T-cell (primary cell): ENCODE measurements at places on chromosomes 6 and 20. TPM values are rescaled to one million over a fixed set of nuclear protein-coding genes. Genes with fewer than 3 reads are reported as not detected.

ITPR3 gene
- total RNA-seq = 63.4 TPM

CD93 gene
- 0.53 TPM for total RNA-seq

- no peaks in the 10 kb centered on the region for H3K36me3 ChIP-seq
- H3K27me3 ChIP-seq = peaks cover 5% of the 10 kb centered on the region
- DNase-seq = no peak
Measured at GRCh38 chr20:33030076-33030475, 1.4 kb upstream of the BPIFB6 start.

DNA sequence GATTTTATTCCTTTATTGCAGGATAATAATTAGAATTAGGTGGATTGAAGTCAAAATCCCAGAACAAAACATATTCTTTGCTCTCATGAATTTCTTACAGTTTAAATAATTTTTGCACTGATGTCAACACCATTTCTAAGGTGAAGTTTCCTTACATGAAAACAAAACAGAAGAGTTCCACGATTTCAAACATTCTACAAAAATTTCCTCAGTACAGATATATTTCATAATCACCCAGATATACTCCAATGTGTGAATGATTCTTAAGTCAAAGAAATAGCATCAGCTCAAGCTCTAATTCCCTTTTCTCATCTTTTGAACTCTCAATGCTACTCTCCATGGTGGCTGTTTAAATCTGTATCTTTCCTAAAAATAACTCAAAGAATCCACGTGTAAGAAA is 39.5 kb upstream of the THBS2 start:
- H3K4me1 ChIP-seq = no peaks in the 10 kb centered on the region
- no peak overlapping the region for H3K27ac ChIP-seq
- no peak for DNase-seq
- H3K4me3 ChIP-seq = no peak overlapping the region
- peaks cover 7% of the 10 kb centered on the region for H3K27me3 ChIP-seq

- H3K4me3 ChIP-seq = no peak overlapping the region
- DNase-seq = no peak
- H3K36me3 ChIP-seq = peaks cover 60% of the 10 kb centered on the region
- H3K27ac ChIP-seq = no peak overlapping the region
Measured at GRCh38 chr6:89734526-89734925, 85.1 kb downstream of the MDN1 start.

GRCh38 chr6:53524455-53524815 is 20.5 kb downstream of the GCLC start:
- H3K4me3 ChIP-seq = no peak overlapping the region
- no peaks in the 10 kb centered on the region for H3K27me3 ChIP-seq
- no peak for DNase-seq
- no peaks in the 10 kb centered on the region for H3K4me1 ChIP-seq
- H3K27ac ChIP-seq = no peak overlapping the region

DNA sequence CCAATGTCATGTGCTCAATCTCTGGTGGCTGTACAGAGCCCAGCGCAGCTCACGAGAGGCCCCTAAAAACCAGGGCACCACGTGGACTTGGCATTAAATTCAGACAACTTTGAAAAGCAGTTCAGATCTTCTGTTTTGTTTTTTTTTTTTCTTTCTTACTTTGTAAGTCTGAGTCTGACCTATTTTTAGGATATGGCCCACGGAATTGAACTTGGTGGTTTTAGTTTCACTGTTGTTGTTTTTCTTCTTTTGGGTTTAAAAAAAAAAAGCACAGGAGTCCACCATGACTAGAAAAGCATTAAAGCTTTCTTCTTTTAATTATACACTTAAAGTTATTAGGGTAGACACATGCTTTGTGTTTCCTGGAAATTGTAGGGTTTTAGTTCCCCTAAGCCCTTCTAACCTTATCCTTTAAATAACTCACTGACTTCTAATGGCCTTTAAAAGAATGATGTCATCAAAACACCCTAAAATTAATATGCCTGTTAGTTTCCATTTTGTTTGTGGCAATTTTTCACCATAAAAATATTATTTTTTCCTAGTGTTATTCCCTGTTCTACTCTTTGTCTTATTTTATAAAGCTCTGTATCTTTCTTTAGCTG is 48.5 kb upstream of the CCN2 start:
- no peak for DNase-seq
- H3K27me3 ChIP-seq = peaks cover 3% of the 10 kb centered on the region
- H3K4me3 ChIP-seq = no peak overlapping the region
- H3K36me3 ChIP-seq = no peaks in the 10 kb centered on the region
- no peak overlapping the region for H3K27ac ChIP-seq

- no peaks in the 10 kb centered on the region for H3K27me3 ChIP-seq
- H3K4me3 ChIP-seq = peak overlapping the region; percentile 93
- H3K36me3 ChIP-seq = no peaks in the 10 kb centered on the region
- peaks cover 15% of the 10 kb centered on the region for H3K4me1 ChIP-seq
- DNase-seq = no peak
Measured at GRCh38 chr6:75603106-75603420, 1.4 kb downstream of the SENP6 start.

DNA sequence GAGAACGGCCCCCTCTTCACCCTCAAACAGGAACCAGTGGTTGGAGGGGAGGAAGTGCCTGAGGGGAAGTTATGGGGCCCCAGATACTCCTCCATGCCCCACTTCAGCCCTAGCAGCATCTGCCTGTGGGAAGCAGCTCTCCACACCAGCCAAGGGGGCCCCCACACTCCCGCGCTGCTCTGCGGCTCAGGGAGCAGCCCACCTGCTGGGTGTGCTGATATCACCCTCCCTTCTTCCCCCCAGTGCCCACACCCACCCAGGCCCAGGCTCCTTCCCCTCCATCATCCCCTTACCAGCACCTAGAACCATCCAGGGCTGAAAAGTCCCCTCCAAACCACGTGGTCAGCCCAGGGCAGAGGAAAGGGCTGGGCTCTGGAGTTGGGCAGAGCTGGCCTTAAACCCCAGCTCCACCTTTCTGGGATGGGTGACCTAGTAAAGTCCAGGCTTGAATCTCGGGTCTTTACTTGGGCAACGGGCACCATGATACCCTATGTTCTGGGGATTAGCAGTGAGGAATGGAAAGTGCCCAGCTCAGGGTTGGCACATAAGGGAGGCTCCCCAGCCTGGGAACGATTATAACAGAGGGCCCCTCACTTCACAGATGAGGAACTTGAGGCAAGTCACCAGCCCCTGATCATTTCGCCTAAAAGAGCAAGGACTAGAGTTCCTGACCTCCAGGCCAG is 663 bp downstream of the LST1 start:
- H3K27me3 ChIP-seq = no peaks in the 10 kb centered on the region
- DNase-seq = peak; percentile 35
- H3K36me3 ChIP-seq = no peaks in the 10 kb centered on the region
- H3K27ac ChIP-seq = peak overlapping the region; percentile 86
- H3K4me3 ChIP-seq = peak overlapping the region; percentile 36

GRCh38 chr20:31966991-31967655 is 828 bp upstream of the XKR7 start:
- H3K4me1 ChIP-seq = peaks cover 12% of the 10 kb centered on the region
- peaks cover 2% of the 10 kb centered on the region for H3K27me3 ChIP-seq
- no peaks in the 10 kb centered on the region for H3K36me3 ChIP-seq
- H3K27ac ChIP-seq = no peak overlapping the region

DNA sequence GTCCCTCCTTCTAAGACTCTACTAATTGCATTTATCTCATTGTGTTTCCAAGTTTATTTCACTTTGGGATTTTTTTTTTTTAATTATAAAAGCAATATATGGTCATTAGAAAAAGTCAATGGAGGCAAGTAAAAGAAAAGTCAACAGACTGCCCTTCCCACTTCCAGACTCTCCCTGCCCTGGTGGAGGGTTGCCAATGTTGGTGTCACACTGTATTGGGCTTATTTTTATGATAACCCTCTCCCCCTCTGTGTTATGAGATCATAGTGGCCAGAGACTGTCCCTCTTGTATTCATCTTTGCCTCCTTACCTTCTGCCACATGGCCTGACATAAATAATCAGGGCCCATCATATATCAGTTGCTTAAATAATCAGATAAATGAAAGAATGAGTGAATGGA is 63.4 kb downstream of the LRRC1 start:
- no peaks in the 10 kb centered on the region for H3K36me3 ChIP-seq
- no peak overlapping the region for H3K4me3 ChIP-seq
- no peaks in the 10 kb centered on the region for H3K4me1 ChIP-seq
- no peaks in the 10 kb centered on the region for H3K27me3 ChIP-seq

DNA sequence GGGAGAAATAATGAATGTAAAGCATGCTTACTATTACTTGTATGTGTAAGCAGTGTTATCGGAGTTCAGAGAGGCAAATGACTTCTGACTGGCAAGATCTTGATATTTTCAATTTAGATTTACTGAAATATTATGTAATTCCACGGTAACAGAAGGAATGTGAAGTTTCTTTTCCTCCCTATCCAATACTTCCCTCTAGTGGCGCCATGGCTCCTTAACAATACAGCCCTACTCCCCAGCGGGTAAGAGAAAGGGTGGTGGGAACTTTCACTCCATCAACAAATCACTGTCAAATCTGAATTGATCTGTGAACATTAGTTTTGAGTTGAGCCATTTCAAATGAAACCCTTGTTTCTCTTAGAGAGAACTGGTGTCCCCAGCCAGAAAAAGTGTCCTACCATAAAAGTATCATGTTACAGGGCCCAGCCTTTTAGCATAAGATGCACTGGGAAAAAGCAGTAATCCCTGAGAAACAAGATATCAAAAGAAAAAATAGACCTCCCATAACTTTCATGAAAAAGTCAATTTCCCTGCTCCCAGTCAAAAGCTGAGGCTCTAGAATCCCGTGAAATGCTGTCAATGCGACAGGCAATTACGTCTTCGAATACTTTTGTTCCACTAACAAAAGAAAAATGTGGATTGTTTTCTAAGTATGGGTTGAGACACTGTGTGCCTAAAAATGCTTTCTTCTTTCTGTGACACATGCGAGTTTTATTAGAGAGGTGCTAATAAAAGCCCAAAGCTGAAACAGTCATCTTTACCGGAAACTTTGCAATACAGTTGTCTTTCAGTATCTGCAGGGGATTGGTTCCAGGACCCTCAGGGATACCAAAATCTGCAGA is 12.9 kb downstream of the COX7A2 start:
- H3K4me1 ChIP-seq = no peaks in the 10 kb centered on the region
- H3K27me3 ChIP-seq = no peaks in the 10 kb centered on the region
- H3K36me3 ChIP-seq = no peaks in the 10 kb centered on the region
- H3K4me3 ChIP-seq = no peak overlapping the region

DNA sequence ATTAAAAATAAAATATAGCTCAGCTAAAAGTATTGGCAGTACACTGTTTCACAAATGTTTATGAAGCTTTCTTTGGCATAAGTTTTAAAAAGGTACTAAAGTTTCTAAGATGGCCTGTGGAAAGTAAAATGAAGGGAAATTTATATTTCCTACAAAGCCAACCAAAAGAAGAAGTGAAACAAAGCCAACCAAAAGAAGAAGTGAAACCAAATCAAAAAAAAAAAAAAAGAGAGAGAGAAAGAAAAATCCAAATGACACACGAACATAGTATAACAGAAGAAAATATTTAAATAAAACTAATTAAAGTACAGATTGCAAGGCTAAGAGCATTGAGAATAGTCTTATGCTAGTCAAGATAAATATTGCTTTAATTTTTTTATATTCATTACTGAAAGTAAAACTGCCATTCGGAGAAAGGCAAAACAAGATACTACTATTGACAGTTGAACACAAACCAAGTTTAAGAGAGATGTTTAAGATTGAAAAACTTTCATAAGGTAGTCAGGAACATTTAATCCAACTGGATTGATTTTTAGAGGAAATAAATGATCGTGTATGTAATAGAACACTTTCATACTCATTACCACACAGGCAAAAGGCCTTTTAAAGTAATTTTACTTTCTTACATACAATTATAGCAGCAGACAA is 12.8 kb upstream of the KHDRBS2 start:
- H3K27ac ChIP-seq = no peak overlapping the region
- no peak for DNase-seq
- no peaks in the 10 kb centered on the region for H3K27me3 ChIP-seq

DNA sequence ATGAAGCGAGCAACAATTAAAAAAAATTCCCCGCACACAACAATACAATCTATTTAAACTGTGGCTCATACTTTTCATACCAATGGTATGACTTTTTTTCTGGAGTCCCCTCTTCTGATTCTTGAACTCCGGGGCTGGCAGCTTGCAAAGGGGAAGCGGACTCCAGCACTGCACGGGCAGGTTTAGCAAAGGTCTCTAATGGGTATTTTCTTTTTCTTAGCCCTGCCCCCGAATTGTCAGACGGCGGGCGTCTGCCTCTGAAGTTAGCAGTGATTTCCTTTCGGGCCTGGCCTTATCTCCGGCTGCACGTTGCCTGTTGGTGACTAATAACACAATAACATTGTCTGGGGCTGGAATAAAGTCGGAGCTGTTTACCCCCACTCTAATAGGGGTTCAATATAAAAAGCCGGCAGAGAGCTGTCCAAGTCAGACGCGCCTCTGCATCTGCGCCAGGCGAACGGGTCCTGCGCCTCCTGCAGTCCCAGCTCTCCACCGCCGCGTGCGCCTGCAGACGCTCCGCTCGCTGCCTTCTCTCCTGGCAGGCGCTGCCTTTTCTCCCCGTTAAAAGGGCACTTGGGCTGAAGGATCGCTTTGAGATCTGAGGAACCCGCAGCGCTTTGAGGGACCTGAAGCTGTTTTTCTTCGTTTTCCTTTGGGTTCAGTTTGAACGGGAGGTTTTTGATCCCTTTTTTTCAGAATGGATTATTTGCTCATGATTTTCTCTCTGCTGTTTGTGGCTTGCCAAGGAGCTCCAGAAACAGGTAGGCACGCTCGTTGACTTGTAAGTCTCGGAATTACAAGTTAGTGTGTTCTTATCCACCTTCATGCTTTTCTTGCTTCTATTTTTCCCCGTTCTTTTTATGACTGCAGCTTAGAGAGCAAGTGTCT is at the start of gene EDN1:
TSS of gene EDN1 (plus strand) at position 429 of the 888 bp plus-strand sequence. CDS start at position 698, 269 bp downstream.
- H3K27me3 ChIP-seq = peaks cover 5% of the 10 kb centered on the region
- peak; percentile 28 for DNase-seq
- H3K36me3 ChIP-seq = no peaks in the 10 kb centered on the region

DNA sequence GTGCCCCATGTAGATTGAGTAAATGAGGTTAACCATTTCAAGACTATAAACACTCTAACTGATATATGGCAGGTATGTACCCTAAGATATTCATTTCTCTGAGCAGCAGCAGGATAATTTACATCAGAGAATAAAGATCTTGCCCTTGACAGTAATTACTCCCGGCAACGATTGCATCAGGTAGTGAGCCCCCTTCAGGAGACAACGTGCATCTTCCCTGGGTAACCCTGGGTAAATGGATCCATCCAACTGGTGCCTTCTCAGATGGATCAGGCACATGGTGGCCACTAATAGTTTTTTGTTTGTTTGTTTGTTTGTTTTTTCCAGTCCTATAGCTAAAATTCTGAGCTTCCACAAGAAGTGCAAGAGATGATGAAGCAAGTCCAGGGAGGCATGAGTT is 469.4 kb upstream of the SLC35B3 start:
- no peaks in the 10 kb centered on the region for H3K36me3 ChIP-seq
- H3K4me1 ChIP-seq = no peaks in the 10 kb centered on the region
- no peaks in the 10 kb centered on the region for H3K27me3 ChIP-seq
- DNase-seq = no peak
- H3K27ac ChIP-seq = no peak overlapping the region
